Activated T-cell treated with anti-CD3 and anti-CD28 coated beads, Interleukin-2, amount 50 U/mL, for 1 hour (primary cell): ENCODE measurements at places on chromosomes 3 and 15.

DNA sequence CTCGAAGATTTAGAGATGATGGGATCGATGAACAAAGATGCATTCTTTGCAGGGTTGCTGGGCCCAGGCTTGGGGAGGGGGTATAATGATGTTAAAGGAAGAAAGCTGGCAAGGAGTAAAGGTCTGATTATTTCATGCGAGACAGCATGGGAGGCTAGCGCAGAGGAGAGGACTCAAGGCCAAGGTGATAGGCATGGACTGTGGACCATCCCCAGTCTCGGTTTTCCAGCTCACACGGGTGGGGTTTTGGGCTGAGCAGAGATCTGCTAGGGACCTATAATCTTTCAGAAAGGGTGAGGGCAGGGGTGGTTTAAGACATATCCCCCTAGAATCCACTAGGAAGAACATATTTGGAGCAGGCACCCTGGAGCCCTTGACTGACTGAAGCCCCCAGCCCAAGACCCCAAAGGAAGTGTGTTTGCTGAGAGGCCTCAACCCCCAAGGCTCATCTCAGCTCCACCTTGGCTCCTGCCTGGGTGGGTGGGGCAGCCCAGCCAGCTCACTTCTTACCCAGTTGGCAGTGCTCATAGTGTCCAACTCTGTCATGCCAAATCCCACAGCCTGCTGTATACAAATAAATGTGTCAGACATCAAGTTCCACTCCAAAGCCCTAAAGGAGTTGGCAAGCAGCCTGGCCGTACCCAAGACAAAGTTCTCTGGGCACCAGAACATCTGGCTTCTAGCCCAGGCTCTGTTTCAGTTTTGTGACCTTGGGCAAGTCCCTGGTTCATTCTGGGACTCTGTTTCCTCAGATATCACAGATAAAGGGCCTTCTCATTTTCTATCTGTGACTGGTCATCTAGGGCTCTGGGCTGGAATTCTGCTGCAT lies 17.9 kb downstream of the ACSBG1 start:
- no peak for DNase-seq

DNA sequence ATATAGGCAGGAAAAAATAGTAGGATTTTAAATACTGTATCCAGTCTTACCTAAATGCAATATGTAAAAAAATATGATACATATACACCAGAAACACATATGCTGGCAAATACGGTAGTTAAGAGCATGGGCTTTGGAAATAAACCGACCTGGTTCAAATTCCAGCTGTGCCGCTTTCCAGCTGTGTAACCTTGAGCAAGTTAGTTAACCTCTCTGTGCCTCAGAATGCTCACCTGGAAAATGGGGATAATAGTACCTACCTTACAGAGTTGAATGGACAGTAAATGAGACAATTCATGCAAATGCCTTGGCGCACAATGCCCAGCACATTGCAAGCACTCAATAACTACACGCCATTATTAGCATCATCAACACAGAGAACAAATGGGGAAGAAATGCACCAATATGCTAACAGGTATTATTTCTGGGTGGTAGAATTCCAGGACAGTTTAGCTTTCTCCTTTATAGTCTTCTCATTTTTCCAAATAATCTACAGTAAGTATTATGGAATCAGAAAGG lies 50.6 kb downstream of the SUMF1 start:
- DNase-seq: no peak

DNA sequence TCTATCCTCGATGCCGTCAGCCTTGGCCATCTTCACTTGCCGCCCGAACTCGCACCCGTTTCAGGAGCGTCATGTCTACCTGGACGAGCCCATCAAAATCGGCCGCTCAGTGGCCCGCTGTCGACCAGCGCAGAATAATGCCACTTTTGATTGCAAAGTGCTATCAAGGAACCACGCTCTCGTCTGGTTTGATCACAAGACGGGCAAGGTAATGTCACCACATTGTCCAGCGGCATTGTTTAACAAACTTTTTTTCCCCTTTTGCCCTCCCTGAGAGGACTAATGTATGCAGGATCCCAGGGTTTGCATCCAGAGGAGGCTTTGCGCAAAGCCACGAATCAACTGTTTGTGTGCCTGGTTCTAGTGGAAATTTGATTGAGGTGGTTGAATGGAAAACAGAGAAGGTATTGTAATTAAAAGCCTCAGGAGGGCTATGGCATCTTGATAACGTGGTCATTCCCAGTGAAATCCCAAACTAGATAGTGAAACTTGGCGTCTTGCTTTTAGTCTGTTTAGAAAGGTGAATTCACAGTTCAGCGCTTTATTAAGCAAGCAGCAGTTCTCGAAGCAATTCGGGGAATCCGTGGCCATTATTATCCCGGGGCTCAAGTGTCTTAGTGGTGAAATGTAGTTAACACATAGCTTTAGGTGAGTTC lies 1.7 kb downstream of the SLMAP start:
- no peak for DNase-seq

DNA sequence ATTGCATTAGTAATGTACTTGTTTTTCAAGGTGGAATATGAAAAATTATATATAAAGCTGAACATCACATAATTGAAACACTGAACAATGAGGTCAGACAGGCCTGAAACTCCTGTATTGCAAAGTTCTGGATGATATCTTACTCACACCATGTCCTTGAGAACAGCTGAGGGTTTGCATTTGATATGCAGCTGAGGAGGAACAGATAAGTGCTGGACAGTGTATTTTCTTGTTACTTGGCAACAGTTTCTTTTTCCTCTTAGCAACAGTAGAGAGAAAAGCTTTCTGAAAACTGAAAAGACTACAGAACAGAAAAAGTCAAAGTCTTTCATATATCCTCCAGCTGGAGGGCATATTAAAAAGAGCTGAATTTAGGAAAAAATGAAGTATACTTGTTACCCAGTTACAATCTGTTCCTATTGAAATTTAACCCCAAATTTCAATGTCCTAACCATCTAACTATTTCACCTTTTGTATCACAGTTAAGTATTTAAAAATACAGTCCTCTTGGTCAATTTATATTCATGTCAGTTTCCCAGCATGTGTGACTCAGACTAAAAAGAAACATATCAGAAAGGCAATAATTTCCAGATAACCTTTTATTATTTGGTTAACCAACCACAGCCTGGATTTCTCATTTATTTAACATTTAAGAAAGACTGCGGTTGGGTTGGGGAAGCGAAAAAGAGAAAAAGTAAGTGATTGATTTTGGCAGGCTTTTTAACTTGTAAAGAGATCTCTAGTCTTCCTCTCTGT lies 733.0 kb upstream of the DPPA4 start:
- no peak for DNase-seq

- DNase-seq: no peak
These were observed 185.7 kb upstream of the TOPAZ1 start for GRCh38 chr3:44055951-44056350.

DNA sequence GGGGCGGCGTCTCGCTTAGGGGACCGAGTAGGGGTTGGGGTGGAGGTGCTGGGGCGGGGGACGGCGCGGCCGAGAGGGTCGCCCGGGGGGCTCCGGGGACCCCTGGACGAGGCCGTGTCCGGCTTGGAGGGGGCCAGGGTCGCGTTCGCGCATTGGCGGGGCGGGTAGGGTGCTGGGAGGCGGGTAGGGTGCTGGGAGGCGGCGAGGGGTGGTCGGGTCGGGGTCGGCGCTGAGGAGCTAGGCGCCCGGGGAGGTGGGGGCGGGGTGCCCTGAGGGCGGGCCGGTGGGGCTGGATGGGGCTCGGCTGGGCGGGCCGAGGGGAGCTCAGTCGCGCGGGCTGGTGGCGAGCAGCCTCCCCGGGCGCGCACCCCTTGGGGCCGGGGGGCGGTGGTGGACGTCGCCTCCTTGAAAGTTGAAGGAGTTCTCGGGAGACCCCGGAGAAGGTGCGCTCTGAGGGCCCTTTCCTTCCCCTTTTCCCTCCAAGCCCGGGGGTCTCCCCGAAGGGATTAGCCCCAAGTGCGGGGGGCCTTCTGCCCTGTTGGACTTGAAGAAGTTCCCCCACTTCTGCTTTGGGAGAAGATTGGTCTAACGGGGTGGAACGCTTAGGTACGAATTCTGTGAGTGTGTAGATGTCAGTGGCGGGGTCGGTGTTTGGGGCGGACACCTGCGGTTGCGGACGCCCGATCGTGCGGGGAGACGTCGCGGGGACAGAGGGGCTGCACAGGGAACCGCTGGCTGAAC lies 543 bp downstream of the MEF2A start:
- DNase-seq: peak; percentile 44

- peak; percentile 33 for DNase-seq
These were observed 976 bp downstream of the ABHD17C start for GRCh38 chr15:80695911-80696661.

DNA sequence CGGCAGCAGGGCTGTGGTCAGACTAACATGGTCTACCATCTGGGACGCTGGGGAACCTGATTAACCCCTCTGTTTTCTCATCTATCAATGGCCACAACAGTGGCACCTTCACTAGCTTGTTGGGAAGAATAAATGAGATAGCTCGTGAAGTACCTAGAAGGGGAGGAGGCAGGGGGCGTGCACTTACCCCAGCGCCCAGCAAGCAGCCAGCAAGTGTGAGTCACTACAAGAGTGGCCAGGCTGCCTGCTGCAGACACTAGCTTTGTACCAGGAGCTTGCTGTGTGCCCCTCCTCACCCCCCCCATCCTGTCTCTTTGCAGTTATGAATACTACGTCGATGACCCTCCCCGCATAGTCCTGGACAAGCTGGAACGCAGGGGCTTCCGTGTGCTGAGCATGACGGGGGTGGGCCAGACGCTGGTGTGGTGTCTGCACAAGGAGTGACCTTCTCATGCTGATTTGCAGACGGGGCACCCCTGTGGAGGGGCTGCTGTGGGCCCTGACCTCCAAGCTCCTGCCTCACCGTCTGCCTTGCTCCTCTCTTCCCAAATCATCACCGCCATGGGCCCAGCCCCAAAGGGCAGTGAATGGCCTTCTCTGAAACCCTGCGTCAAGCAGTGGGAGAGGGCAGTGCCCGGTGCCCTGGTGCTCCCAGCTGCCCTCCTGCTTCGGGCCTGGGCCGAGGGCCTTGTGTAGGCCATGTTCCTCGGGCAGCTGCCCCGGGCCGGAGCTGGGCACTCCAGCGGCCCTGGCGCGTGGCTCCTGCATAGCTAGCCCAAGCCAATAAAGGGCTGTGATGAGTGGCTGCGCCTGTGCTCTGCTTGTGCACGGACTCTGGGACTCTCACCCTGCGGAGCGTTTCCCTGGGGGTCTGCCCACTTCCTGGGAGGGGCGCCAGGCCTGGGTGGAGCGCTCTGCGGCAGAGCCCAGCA lies 2.6 kb upstream of the C15orf62 start:
- DNase-seq: no peak

DNA sequence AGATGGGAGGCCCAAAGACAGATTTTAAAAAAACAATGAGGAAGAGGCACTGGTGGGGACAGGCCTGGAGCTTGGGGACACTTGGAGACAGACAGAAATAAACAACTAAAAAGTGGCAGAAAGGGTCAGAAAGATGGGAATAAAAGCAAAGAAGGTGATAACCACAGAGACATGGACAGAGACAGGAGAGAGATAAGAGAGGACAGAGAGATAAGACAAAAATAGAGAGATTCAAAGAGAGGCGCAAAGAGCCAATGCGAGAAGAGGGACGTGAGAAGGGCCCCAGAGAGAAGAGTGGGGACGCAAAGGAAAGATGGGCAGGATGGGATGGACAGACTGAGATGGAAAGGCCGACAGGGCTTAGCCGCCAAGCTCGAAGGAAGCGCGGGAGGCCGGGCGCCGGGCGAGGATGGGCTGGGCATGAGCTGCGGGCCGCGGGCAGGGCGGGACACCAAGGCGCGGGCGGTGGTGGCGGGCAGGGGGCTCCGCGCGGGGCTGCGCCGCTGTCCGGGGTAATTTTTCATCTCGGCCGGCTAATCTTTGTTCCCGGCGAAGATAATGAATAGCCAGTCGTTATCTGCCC lies 3.1 kb upstream of the GATA2 start:
- DNase-seq: no peak

DNA sequence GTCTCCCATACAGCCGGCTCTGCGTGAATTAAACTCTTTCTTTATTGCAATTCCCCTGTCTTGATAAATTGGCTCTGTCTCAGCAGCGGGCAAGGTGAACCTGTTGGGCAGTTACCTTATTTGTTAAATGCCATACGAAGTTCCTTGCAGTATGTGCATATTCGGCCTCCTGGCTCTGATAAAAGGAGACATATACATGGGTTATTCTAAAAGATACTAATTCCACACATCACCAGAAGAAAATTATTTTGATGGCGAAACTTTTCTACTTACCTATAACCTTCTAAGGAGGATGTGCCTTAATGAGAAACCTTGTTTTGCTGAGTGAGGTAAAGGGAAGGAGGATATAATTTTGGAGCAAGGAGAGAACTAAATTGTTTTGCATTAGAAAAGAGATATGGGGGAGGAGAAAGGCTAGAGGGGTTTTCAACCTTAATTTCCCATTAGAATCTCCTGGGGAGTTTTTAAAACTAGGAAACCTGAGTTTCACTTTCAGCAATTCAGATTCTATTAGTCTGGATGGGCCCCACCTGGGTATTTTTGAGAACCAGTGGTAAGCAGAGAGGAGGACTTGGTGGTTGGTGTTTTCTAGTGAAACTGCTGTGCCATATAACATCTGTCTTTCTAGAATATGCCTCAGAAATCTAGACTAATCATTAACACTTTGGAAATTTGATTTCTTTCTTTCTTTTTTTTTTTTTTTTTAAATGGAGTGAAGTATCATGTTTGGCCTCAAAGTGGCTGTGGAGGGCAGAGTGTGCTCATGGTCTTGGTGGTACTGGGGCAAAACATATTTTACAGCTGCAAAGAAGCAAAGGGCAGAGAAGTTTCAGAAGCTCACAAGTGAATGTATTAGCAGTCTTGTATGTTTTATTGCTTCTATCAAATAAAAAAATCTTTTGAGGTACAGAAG lies 23.0 kb downstream of the NANOGP8 start:
- no peak for DNase-seq

DNA sequence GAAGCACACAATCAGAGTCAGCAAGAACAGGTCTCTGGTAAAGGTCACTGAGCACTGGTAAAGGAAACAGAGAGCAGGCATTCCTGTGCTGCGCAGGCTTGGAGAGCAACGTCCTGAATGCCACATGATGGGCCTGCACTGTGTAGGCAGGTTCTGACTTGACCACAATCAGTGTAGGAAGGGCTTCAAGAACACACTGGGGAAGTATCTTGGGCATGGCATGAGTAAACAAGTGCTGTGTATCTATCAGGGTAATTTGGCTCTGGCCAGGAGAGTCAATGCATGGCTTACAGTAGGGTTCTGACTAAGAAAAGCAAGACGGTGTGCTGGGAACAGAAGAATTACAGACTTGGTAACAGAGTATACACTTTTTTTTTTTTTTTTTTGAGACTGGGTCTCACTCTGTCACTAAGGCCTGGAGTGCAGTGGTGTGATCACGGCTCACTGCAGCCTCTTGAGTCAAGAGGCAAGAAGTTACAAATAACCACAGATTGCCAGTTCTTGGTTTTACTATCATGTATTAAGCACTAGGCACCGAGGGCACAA lies 30.6 kb downstream of the TBC1D2B start:
- DNase-seq: no peak

GRCh38 chr15:77817434-77817833 lies 184.7 kb upstream of the LINGO1 start:
- DNase-seq: no peak

DNA sequence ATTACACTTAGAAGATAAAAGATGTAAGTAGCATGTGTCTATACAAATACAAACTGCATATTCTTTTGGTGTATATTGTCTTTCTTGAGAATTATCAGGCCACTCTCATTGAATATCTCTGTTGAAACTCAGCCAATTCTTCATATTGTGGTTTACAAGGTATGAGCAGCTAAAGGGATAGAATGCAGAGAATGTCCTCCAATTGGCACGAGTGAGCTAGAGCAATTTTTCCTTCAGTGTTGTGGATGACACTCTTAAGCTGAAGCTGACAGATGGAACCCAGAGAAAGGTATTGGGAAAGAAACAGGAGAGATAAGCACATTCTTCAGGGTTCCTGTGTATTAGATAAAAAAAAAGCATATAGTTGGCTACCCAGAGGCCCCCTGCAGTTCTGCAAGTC lies 453.1 kb downstream of the EPHA3 start:
- no peak for DNase-seq

GRCh38 chr15:32844118-32844711 lies 126.4 kb downstream of the GREM1 start:
- no peak for DNase-seq
